Cardiac atrium fibroblast (primary cell): ENCODE measurements at places on chromosomes 5 and 9. TPM values are rescaled to one million over a fixed set of nuclear protein-coding genes. Genes with fewer than 3 reads are reported as not detected.

CXCL14 gene
- not detected in 2 replicates for total RNA-seq

GFI1B gene
- under 0.01 TPM in 1 of 2 replicates, not detected in the other for total RNA-seq

LMX1B gene
- not detected in 2 replicates for total RNA-seq

CCNJL gene
- 0.16 and 0.90 TPM in 2 replicates for total RNA-seq

MIER3 gene
- total RNA-seq = 12.1 and 52.8 TPM in 2 replicates

RAB3C gene
- not detected in 2 replicates for total RNA-seq
